Activated CD4-positive, CD25-positive, alpha-beta regulatory T cell (primary cell): ENCODE measurements at places on chromosomes 12 and 14.

DNA sequence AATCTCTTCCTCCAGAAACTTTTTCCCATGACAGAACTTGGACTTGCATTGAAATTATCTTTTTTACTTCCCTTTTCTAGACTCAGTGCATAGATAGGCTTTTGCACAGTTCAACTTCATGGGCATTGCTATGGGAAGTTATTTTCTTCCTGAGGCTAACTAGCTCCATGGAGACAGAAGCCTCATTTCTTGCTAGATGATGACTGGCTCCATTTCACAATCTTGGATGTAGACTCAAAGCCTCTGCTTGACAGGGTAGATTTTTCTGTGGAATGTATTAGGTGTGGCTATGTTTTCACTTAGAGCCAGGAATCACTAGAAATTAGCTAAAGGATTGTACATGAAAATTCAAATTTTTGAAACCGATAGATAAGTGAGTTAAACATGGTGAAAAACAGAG, 884.1 kb upstream of the MGAT4C start:
- no peak for DNase-seq

DNA sequence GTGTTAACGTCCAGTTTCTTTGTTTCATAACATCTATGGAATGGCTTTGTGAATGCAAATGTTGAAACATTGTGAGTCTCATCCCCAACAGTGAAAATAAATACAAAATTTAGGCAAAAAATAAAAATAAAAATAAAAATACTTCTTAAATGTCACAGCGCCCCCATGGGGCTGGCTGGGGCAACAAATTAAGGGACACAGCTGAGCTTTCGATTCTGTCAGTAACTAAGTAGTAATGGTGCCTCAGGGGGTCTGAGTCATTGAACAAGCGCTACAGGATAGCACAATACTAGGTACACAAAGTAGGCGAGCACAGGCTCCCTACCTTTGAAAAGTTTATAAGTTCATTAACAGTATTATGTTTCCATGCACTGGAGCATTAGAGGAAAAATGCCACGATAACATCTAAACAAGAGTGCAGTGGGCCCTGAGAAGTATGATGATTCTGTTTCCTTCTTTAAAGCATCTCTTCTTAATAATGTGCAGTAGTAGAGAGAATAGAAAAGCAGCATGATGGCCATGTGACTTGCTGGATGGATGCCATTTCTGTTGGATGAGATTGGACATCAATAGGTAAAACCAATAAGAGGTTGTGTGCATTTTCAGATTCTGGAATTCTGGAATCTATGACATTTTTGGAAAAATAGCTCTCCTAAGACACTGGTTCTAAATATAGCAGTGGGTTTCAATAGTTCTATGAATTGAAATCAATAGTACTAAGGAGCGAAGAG, 667.2 kb downstream of the DIO2 start:
- no peak for DNase-seq

DNA sequence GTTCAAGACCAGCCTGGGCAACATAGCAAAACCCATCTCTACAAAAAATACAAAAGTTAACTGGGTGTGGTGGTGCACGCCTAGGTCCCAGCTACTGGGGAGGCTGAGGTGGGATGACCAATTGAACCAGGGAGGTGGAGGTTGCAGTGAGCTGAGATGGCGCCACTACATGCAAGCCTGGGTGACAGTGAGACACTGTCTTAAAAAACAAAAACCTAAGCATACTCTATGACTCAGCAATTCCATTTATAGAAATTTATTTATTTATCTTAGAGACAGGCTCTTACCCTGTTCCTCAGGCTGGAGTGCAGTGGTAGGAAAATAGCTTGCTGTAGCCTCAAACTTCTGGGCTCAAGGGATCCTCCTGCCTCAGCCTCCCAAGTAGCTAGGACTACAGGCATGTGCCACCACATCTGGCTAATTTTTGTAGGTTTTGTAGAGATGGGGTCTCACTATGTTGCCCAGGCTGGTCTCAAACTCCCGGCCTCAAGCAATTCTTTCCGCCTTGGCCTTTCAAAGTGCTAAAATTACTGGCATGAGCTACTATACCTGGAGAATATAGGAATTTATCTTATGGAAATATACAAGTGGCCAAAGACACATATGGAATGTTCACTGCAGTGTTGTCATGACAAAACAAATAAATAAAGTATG, 43.3 kb downstream of the NCKAP5L start:
- DNase-seq: no peak

DNA sequence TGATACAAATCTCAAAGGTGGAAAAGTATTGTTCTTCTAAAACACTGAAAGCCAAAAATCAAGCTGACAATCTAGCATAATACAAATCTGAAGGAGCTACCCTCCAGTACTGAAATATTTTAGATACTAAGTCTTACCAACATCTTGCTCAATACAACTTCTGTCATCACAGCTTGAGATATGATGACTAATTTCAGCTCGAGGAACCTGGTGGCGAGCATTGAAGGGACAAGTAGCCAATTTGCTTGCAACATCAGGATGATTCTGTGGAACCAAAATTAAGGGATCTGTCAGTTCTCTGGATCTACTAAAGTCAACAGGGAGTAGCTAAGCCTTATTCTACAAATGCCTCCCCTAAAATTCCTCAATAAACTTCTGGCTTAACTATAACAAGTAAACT, 10.4 kb downstream of the GTSF1 start:
- DNase-seq: no peak

- DNase-seq: no peak
Measured at GRCh38 chr12:112160611-112161010, 35.3 kb downstream of the TRAFD1 start.

DNA sequence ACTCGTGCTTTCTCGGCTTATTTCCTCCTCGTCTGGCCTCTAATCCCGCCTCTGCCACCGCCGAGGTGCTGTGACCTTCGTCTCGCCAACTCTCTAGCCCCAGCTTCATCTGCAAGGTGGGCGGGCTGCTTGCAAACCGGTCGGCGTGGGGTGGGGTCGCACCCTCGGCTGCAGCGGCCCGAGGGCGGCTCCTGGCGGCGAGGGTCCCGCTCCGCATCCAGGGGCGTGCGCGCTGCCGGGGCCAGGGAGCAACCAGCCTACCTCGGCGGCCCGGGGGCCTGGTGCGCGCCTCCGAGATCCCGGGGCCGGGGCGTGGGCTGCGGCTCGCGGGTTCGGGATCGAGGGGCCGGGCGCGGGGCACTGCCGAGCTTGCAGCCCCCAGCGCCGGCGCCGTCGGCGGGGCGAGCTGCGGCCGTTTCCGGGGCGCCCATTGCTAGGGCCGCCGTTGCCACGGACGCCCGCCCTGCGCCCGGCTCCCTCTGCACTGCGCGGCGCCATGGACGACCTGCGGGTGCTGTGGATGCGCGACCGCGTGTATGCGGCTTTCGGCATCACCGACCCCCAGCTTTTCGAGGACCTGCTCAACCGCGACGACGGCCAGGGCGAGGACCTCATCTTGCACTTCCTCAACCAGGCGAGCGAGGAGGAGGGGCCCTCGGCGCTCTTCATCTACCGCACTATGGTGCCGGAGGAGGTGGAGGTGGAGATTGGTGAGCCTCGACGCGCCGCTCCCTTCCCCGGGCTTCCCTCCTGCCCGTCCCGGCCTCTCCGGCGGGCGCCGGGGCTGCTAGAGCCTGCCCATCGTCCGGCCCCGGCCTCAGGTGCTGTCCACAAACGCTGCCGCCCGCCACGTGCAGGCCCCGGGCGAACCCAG, at the start of gene DNAH10:
TSS of gene DNAH10 (plus strand) at position 461 of the 874 bp plus-strand sequence. CDS start at position 497, 36 bp downstream.
- peak; percentile 12 for DNase-seq

GRCh38 chr12:117441751-117442150, 80.3 kb upstream of the NOS1 start:
- no peak for DNase-seq

DNA sequence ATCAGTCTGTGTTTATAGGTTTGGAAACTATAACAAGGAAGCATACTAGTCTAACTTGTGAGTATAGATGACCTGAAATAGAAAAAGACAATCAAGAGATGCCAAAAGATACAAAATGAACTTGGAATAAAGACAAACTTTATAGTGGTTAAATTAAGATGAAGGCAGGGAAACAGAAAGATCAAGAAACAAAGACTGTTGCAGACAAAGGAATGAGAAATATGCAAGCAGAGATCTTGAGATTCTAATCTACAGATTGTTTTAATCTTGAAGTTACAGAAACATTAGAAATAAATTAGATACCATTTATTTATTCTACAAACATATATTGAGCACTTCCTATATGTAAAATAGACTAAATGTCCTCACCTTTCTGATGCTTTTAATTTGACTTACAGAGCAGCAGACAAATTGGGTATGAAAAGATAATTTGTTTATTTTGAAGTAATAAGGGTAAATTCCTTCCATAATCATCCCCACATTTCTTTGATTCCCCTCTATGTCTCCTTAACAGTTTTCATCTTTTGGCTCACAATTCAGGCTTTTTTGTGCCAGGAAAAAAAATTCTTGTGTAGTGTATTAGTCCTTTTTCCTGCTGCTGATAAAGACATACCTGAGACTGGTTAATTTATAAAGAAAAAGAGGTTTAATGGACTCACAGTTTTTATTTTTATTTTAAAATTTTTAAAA, 134.4 kb downstream of the KITLG start:
- DNase-seq: no peak

DNA sequence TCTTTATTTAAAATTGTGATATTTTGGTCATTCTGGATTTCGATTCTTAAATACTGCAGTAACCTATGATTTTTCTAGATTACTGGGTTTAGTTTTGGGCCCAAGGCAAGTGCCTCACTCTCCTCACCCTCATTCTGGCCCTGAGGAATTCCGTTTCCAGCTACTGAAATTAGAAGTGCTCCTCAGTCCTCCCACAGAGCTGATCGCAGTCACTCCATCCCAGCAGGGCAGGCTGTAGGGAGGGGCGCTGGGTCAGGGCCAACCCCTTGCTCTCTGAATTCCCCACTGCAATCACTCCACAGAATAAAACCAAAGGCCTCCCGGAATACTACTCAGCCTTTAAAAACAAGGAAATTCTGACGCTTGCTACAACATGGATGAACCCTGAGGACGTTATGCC, 66.5 kb upstream of the DIO3 start:
- no peak for DNase-seq

DNA sequence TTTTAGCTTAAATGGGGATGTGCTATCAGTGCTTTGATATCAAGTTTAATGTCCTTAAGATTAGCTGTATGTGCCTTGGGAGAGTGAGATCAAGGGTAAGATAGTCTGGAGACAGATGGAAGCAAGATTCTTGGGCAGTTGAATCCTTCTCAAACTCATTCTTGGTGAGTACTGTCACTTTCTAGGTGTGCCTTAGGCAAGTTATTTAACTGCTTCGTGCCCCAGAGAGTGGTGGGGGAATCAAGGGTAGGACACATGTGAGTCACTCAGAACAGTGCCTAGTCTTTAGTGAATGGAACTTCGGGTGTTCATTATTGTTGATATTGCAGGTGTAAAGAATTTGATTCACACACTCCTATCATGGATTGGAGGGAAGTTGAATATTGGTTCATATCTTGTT, 803.7 kb downstream of the DIO2 start:
- DNase-seq: no peak

GRCh38 chr14:79580906-79581305, 630.4 kb downstream of the DIO2 start:
- DNase-seq: no peak

DNA sequence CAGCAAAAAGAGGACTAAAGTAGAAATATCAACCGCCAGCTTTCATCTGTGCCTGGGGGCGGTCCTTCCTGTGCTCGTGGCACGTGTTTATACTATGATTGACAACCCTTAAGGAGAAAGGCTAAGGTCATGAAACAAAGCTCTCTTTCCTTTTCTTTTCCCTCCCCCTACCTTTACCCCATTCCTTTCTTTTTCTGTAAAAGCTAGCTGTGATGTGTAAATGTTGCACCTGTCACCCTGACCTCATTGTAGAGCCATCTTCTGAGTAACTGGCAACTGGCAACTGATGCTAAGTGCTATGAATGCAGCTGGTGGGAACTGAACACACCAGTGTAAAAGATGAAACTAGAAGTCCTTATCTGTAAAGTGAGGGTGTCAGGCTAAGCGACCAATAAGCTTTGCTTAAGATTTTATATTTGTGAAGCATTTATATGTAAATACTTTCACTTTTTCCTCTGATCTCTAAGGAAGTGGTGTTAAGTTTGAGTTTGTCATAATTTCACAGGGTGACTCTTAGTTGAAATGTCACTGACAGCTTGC, 102.8 kb upstream of the BCAT1 start:
- peak; percentile 17 for DNase-seq

GRCh38 chr12:51131745-51132521, 41.0 kb downstream of the TFCP2 start:
- DNase-seq: no peak

- DNase-seq: no peak
Measured at GRCh38 chr12:46669720-46670119, 156.1 kb downstream of the SLC38A4 start.

DNA sequence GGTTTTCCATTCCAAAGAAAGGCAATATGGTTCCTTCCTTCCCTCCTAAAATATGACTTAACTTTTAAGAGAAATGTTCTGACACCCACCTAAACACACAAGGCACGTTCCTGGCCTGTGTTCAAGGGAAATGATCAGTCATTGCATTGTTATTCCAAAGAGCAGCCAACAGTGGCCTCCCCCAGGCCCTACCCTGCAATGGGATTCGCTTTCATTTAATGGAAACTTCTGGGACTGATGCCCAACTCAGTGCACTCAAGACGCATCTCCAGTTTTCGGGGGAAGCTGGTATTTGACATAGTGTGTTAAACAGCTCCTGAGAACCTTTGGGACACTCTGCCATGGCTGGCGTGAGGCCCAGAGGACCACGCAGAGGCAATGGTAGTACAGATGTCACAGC, 65.9 kb downstream of the DDX51 start:
- DNase-seq: no peak

DNA sequence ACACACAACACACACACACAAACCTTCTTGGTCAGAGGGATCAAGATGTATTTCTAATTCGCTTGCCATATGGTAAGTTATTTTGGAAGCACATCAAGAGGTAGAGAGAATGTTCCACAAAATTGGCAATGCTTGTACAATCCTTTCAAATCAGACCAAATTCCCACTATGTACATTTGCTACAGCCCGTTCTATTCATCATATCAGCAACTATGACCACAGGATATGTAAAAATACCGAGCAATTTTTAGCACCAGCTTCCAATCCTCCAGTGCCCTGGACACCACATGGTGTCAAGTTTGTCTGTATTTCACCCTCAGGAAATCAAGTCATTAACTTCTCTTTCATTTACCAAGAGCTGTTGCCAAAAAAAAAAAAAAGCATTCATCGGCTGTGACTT, 21.2 kb downstream of the TBX5 start:
- DNase-seq: no peak

DNA sequence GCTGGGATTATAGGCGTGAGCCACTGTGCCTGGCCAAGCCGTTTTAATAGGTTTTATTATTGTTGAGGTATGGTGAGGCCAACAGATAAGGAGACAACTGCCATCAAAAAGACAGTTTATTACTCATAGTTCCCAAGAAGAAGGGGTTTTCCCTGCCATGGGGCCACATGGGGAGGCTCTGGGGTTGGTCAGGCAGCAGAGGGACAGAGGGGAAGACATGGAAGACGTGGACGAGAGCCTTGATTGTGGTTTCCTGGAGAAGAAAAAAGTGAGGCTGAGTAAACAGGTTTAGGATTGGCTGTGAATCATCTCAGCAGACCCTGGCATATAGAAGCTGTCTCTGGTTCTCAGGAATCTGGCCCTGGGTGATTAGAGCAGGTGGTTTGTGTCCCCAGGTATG, 69.9 kb downstream of the FOXN4 start:
- no peak for DNase-seq

GRCh38 chr12:118467641-118468305, 91.4 kb downstream of the SUDS3 start:
- DNase-seq: no peak

- no peak for DNase-seq
Measured at GRCh38 chr14:33799705-33800570, 150.9 kb downstream of the EGLN3 start.
